ENCODE measurements at places on chromosomes 4 and X.

GRCh38 chr4:56618734-56619133 is 62.4 kb downstream of the HOPX start:
- DNase-seq, result no peak

- DNase-seq, result peak; percentile 88
These were observed 6.3 kb downstream of the TMEM31 start for GRCh38 chrX:103716962-103717361.

DNA sequence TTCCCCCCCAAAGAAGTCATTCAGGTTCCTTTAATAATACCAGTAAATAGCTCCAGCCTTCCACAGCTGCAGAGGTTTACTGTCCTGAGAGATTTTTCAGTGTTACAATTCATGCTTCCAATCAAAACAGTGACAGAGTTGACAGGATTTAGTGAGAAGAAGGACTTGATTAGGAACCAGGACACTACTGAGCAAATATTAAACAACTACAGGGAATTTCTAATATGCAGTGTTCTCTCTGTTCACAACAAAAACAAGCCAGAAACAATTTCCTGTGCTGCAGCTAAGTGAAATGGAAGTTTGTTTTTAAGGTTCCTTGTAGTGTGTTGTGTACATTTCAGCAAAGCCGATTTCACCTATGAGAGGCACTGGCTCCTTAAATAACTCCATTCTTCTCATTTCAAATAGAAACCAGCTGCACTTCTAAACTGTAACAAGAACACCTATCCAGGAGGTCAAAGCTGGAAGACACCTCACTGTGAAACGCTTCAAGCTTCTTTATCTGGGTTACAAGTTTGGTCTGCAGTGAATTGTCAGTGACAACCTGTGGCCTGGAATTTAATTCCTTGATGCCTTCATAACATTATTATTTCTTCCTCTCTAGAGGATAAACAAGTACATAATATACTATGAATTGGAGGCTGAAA is 149.3 kb downstream of the RASL11B start:
- DNase-seq, result no peak

DNA sequence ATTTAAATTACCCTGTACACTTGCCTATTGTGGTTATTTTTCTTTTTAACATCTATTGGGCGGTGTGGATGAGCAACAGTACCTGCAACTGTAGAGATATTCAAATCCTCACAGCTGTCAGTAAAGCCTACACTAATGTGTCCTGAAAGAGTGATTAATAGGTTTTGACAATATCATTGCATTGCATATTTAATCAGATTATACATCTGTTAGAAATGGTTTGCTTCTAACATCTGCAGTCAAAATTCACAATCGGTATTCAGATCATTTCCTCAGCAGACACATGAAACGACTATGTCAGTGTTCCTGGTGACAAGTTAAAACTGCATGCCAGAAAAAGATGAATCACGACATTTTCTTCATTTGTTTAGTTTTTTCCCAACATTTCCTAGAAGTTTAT is 254.6 kb upstream of the EPHA5 start:
- no peak for DNase-seq

DNA sequence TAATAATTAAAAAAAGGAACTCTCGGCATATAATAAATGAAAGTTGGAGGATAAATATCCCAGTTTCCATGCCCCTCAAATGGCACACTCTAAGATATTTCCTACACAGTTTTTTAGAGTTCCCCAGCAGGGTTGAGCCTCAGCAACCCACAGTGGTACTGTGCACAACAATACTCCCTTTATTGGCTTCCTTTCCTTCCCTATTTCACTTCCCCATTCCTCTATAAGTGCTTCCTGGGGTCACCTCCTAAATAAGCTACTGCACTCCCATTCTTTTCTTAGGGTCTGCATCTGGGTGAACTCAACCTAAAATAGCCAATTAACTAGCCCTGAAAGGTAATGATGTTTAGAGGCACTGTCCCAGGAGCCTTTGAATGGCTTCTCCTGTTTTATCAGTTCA is 76.4 kb upstream of the NHS start:
- no peak for DNase-seq

DNA sequence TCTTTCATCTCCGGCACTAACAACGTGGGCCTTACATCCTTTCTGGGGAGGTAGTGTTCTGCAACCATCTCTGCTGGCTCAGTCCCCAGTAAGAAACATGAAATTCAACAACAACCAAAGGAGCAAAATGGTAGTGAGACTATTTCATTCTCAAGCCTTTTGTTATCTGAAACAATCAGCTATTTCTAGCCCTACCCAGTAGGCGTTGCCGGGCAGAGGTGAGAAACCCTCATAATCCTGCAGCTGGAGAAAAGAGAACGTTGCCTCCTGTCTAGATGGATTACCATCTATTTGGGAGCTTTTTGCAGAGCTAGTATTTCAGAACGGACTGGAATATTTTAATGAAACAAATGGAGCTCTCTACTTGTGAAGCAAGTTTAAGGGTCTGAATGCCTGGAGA is 66.4 kb upstream of the GPR174 start:
- DNase-seq, result no peak

DNA sequence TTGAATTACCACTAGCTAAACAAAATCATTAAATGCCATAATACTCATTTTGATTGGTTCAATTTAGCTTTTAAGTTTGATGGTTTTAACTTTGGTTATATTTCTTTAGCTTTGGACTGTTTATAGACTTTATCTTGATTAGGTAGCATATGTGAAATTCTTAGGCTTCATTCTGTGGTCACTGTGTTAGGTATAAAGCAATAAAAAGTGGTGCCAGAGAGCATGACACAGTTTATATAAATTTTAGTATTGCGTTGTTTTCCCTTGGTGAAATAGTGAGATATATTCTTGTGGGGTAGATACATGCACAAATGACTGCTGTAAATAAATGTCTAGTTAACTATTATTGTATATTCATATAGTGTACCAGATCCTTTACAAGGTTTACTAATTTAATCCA is 474.2 kb upstream of the GRID2 start:
- peak; percentile 55 for DNase-seq

DNA sequence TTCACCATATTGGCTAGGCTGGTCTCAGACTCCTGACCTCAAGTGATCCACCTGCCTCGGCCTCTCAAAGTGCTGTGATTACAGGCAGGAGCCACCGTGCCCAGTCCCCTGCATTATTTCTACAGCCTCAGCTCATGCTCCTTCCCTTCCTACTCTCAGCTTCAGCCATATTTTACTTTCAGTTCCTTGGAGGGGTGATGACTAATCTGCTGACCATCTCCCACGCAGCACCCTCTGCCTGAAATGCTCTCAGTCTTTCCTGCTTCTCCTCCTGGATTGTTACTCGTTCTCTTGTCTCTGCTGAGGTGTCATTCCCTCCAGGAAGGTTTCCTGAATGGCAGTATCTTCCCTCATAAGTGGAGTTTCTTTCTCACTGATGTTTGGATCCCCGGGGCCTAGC is 63.3 kb downstream of the MOSPD2 start:
- peak; percentile 76 for DNase-seq

DNA sequence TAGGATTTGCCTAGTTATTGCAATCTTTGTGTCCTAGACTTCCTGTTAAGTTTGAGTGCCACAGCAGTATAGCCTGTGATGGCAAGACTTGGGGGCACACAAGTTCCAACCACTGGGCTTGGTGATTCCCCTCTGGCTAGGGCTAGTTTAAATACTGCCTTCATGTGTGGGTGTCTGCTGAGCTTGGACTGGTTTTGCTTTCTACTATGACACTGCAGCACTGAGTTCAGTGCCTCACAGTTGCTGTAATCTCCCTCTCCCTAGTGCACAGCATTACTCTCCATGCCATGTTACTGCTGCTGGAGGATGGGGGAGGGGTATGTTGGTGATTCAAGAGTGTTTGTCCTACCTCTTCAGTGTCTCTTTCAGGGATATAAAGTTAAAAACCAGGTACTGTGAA is 379.6 kb downstream of the IL15 start:
- no peak for DNase-seq
